ENCODE measurements at places on chromosomes 2 and 18. TPM values are rescaled to one million over a fixed set of nuclear protein-coding genes. Genes with fewer than 3 reads are reported as not detected.

GRCh38 chr2:159998961-159999360 is 63.5 kb downstream of the PLA2R1 start:
- peak; percentile 26 for DNase-seq

- no peak for DNase-seq
Measured at GRCh38 chr18:59381949-59382348, 22.9 kb upstream of the LMAN1 start.

DNA sequence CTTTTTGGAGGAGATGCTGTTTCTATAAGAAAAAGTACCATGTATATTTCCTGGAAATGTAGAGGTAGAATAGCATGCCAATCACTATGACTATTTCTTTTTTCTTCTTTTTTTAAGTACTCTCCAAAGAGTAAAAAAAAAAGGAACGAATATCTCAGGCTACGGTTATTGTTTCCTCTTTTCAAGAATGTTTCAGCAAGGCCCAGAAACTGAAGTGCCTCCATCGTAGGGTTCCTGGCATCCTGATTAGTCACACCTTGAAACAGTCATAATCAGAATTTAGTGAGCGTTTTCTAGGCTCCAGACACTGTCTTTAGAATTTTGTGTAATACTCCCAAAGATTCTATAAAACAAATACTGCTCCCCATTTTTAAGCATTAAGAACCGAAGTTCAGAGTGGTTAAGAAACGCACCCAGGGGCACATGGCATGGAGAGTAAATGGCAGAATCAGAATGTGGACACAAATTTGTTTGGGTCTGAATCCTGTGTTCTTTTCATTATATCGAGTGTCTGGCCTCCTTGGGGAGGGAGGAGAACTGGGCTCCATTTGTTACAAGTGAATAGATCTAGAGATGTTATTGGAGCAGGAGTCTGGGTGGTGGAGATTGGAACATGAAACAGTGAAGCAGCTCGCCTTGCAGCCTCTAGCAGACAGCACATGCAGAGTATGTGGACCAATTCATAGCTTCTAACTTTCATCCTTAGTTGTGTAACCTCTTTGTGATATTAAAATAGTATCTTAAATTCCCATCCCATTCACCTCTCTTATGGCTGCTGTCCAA is 26.7 kb downstream of the ZEB2 start:
- no peak for DNase-seq

- DNase-seq: no peak
Measured at GRCh38 chr2:145764631-145765030, 1244.7 kb upstream of the ZEB2 start.

GRCh38 chr2:68031043-68031442 is 31.8 kb downstream of the C1D start:
- no peak for DNase-seq

DNA sequence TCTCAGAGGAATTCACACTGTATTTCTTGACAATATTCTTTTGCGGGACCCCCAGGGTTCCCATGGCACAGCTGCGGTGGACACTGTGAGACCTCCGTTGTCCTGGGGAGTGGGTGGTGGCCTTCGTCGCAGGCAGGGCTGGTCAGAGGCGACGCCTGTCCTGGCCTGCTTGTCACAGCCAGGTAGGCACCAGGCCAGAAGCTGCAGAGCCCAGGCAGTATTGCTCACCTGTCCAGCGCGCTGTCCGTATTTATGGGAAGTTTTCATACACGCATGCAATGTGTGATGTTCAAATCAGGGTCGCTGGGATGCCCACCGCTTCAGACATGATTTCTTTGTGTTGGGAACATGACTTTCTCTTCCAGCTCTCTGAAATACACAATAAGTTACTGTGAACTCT is 126.6 kb downstream of the RTP5 start:
- DNase-seq: no peak

- DNase-seq: peak; percentile 80
Measured at GRCh38 chr2:8680822-8681760, 765 bp upstream of the ID2 start.

DNA sequence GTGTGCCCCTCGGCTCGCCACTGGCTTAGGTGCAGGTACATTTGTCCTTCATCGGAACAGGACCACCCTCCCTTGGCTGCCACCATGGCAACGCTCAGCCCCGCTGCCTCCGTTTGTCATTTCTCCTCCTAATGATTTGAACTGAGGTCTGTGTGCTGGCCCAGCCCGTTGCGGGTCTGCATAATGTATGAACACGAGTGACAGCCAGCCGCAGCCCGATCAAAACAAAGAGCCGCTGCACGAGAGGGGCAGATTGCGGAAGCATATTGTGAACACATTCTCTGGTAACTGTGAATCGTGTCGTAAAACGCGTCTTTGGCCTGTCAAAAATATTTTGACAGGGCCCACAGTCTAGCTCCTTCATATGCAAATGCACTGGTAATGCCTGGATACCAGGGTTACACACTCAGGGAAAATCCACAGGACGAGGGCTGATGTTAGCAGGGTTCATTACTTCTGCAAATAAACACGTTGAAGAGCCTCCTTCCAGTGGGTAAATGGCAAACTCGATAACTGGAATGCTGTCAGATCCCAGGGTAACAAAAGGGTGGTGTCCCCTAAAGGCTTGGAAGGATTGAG is 137.0 kb downstream of the AGAP1 start:
- DNase-seq: no peak

DNA sequence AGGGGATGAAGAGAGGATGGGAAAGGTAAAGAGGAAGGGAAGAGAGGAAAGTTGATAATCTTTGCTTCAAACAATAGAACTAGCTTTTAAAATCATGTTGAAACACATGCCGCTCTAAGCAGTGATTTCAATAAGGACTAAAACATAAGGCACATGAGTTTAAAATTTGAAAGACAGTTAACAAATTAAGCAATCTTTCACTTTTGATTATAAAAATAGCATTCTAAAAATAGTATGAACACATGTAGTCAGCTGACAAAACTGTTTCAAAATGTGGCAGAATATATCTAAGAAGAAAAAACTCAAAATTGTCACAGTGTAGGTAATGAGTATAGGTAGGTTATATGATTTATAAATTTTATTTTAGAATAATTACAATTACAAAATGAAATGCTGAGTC is 25.3 kb downstream of the PSME4 start:
- no peak for DNase-seq

GRCh38 chr18:46332286-46332801 is 228.2 kb downstream of the HAUS1 start:
- DNase-seq: no peak

DNA sequence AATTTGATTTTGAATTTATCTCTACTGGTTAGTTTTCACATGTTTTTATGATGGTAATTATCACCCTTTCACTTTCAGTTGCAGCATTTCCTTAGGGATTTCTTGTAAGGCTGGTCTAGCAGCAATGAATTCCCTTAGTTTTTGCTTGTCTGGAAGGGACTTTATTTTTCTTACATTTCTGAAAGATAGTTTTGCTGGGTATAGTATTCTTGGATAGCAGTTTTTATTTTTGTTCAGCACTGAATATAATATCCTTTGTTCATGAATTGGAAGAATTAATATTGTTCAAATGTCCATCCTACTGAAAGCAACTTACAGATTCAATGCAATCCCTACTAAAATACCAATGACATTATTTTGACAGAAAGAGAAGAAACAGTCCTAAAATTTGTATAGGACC is 30.2 kb downstream of the IL1RL2 start:
- no peak for DNase-seq

GRCh38 chr2:223414646-223415045 is 187.5 kb downstream of the SCG2 start:
- DNase-seq: no peak

GRCh38 chr2:84942964-84943421 is 28.0 kb upstream of the KCMF1 start:
- no peak for DNase-seq

DNA sequence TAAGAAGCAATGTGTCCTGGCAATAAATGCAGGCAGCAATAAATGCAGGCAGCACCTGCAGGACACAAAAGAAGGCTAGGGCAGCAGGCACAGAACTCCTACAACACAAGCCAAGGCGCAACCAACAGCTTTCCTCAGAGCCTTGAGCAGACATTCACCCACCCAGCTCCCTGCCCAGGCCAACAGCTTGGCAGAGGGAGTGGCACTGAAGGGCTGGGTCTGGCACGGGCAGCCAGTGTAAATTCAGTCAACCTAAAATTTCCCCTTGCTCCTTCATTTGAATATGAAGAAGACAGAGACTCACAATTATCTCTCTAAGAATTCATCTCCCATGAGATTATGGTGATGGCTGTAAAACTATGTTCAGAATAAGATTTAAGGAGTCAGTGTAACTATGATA is 35.4 kb downstream of the AAK1 start:
- no peak for DNase-seq

GRCh38 chr2:167212014-167212648 is 323.9 kb downstream of the XIRP2 start:
- peak; percentile 3 for DNase-seq

DNA sequence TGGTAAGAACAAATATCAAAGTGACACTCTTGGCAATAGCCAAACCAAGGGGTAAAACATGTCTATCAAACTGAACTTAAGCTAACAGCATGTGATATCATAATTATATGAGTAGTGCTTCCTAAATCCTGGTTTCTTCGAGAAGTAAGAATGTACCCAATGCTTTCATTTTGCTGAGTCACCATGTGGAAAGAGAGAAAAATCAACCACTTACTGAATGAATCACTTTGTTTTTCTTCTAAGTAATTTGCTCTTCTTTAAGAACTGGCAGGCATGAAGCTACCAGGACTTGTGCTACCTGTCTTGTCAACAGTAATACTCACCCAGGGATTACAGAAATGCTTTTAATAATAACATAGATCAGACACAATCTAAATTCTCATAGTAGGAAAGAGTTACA is 19.0 kb upstream of the DUSP19 start:
- peak; percentile 72 for DNase-seq

- no peak for DNase-seq
Measured at GRCh38 chr18:27787547-27787946, 389.4 kb downstream of the CDH2 start.

- no peak for DNase-seq
Measured at GRCh38 chr2:173229086-173229485, 125.6 kb upstream of the CDCA7 start.

DNA sequence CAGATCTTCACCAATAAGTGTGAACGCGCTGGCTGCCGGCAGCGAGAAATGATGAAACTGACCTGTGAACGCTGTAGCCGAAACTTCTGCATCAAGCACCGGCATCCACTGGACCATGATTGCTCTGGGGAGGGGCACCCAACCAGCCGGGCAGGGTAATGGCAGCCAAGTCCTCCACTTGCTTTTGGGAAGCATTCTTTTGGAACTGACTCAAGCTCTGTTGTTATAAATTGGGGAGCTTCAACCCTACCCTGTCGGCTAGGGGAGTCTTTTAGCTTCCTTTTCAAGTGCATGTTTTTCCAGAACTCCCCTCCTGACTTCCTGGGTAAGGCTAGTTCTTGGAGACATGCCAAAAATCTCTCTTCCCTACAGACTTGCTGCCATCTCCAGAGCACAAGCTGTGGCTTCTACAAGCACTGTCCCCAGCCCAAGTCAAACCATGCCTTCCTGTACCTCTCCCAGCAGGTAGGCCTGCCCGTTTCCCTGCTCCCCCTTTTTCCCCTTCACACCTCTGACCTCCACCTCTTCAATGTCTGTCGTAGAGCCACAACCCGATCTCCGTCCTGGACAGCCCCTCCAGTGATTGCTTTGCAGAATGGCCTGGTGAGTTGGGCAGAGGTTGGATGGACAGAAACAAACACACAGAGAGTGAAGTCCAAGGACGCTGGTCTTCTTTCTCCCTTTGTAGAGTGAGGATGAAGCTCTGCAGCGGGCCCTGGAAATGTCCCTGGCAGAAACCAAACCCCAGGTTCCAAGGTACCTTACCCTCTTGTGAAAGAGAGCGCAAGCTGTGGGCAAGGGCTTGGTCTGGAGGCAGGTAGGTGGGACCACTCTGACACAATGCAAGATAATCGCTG is 1.5 kb downstream of the ZFAND2B start:
- DNase-seq: peak; percentile 39

DNA sequence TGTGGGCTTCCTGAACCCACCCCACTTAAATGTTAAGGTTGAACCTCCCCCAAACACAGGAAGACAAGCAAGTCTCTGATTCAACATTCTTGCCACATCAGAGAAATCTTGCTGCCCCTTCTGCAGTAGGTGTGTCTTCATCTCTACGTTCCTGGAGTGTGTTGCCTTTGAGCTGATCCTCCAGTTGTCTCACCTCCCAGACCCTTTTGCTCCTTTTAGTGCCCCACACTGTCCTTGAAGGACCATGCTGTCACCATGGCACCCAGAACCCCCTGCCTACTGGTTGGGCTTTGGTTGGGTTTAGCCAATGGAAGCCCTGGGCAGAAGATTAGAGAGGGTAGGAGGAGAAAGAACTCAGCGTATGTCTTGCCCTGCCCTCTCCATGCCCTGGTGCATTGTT is 10.7 kb downstream of the CAB39 start:
- DNase-seq: no peak

GRCh38 chr2:238925816-238926521 is 78.1 kb downstream of the TWIST2 start:
- no peak for DNase-seq

DNA sequence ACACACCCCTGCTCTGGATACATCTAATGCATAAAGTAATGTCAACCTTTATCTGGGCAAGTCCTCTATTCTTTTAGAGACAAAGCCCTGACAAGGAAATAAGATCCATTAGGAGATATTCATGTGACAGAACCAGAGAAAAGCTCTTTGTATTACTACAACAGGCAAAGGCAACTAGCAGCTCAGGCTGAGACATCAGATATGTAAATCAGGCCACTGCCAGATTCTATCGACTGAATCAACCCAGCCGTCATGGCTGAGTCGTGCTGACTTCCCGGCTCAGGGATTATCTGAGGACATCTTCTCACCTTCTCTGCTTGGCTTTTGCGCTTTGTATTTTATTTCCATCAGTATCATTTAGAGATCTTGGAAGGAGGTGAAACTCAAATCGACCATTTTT is 294.5 kb downstream of the PLCL1 start:
- no peak for DNase-seq

GRCh38 chr2:85078536-85078935 is 54.7 kb upstream of the TCF7L1 start:
- no peak for DNase-seq

- DNase-seq: no peak
Measured at GRCh38 chr2:39283561-39283960, 39.8 kb upstream of the CDKL4 start.

GRCh38 chr2:224893848-224894247 is 148.4 kb downstream of the DOCK10 start:
- DNase-seq: no peak

DSC2 gene
- polyA plus RNA-seq: 0.87 TPM

NLRC4 gene
- not detected for polyA plus RNA-seq

GAD1 gene
- 0.15 TPM for polyA plus RNA-seq

SMYD1 gene
- polyA plus RNA-seq: not detected

SCN2A gene
- polyA plus RNA-seq: 0.03 TPM

MAP3K19 gene
- not detected for polyA plus RNA-seq

DES gene
- not detected for polyA plus RNA-seq

KCNK3 gene
- polyA plus RNA-seq: 1.6 TPM

RIOK3 gene
- 29.4 TPM for polyA plus RNA-seq

EIF5B gene
- polyA plus RNA-seq: 81.5 TPM

LRP1B gene
- not detected for polyA plus RNA-seq

GREB1 gene
- polyA plus RNA-seq: 1.1 TPM

EMILIN1 gene
- 0.46 TPM for polyA plus RNA-seq

PPP1R7 gene
- polyA plus RNA-seq: 136 TPM

All from A549 (cell line).